A549 treated with dexamethasone at 1 μM for 4 hours (cell line): ENCODE measurements at places on chromosomes 1 and 21. TPM values are rescaled to one million over a fixed set of nuclear protein-coding genes. Genes with fewer than 3 reads are reported as not detected.

The TP73 gene
- total RNA-seq = 0.54 to 1.1 TPM (median 1.0 TPM) in 5 replicates

The TRIM63 gene
- total RNA-seq = 1.7 to 2.8 TPM (median 2.2 TPM) in 5 replicates

The SPRR2F gene
- not detected in 5 replicates for total RNA-seq

The SPRR1A gene
- not detected in 5 replicates for total RNA-seq

The RBM11 gene
- total RNA-seq = not detected in 5 replicates

The SLC30A1 gene
- total RNA-seq = 19.7 to 25.3 TPM (median 21.7 TPM) in 5 replicates

The IFI44L gene
- 0.02 to 0.05 TPM (median 0.02 TPM) in 3 of 5 replicates, not detected in the others for total RNA-seq

The GFI1 gene
- total RNA-seq = 0.08 to 0.30 TPM (median 0.23 TPM) in 5 replicates

The TGFBR3 gene
- 6.7 to 9.8 TPM (median 7.9 TPM) in 5 replicates for total RNA-seq

The IGSF5 gene
- total RNA-seq = not detected in 5 replicates

The CD101 gene
- total RNA-seq = 0.14 to 0.58 TPM (median 0.49 TPM) in 5 replicates

The SPRR2A gene
- total RNA-seq = 0.12 TPM in 1 of 5 replicates, not detected in the others

The IFNLR1 gene
- total RNA-seq = 0.88 to 1.3 TPM (median 1.0 TPM) in 5 replicates

The C1QB gene
- not detected in 5 replicates for total RNA-seq

The ACOT11 gene
- total RNA-seq = 1.8 to 3.1 TPM (median 2.6 TPM) in 5 replicates

The CNTN2 gene
- total RNA-seq = 0.06 to 0.07 TPM (median 0.06 TPM) in 4 of 5 replicates, not detected in the other

The RIMS3 gene
- total RNA-seq = 0.78 to 1.5 TPM (median 1.3 TPM) in 5 replicates

The FMOD gene
- total RNA-seq = 0.02 to 0.04 TPM (median 0.03 TPM) in 3 of 5 replicates, not detected in the others

The MX2 gene
- 0.06 to 0.14 TPM (median 0.14 TPM) in 3 of 5 replicates, not detected in the others for total RNA-seq

The ARHGAP30 gene
- 0.06 to 0.15 TPM (median 0.14 TPM) in 5 replicates for total RNA-seq

The LELP1 gene
- not detected in 5 replicates for total RNA-seq

The GJA4 gene
- 0.07 TPM in 1 of 5 replicates, not detected in the others for total RNA-seq

The ZYG11A gene
- 2.0 to 2.9 TPM (median 2.5 TPM) in 5 replicates for total RNA-seq

The LRRC7 gene
- total RNA-seq = not detected in 5 replicates

The SPRR3 gene
- total RNA-seq = not detected in 5 replicates

The ZNF669 gene
- 3.1 to 4.7 TPM (median 4.0 TPM) in 5 replicates for total RNA-seq

The DMBX1 gene
- 0.55 to 1.0 TPM (median 0.87 TPM) in 5 replicates for total RNA-seq

The RAB13 gene
- total RNA-seq = 134 to 167 TPM (median 137 TPM) in 5 replicates

The MATN1 gene
- total RNA-seq = 0.06 to 0.18 TPM (median 0.08 TPM) in 4 of 5 replicates, not detected in the other

The C1QA gene
- total RNA-seq = not detected in 5 replicates

The AMY1C gene
- total RNA-seq = not detected in 5 replicates

The NPR1 gene
- total RNA-seq = 1.6 to 3.2 TPM (median 2.3 TPM) in 5 replicates

The DNAJC6 gene
- total RNA-seq = 6.0 to 10.6 TPM (median 8.8 TPM) in 5 replicates
